NCI-H2171 (cell line): ENCODE measurements at places on chromosomes 16 and 17.

DNA sequence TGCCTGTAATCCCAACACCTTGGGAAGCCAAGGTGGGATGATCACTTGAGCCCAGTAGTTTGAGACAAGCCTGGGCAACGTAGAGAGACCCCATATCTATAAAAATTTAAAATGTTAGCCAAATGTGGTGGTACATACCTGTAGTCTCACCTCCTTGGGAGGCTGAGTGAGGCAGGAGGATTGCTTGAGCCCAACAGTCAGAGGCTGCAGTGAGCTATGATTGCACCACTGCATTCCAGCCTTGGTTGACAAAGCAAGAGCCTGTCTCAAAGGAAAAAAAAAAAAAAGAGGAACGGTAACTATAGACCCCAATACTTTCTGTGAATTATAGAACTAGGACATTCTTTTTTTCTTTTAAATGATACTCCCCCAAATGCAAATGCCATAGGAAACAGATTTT is 1.8 kb upstream of the TMC5 start:
- DNase-seq: no peak

DNA sequence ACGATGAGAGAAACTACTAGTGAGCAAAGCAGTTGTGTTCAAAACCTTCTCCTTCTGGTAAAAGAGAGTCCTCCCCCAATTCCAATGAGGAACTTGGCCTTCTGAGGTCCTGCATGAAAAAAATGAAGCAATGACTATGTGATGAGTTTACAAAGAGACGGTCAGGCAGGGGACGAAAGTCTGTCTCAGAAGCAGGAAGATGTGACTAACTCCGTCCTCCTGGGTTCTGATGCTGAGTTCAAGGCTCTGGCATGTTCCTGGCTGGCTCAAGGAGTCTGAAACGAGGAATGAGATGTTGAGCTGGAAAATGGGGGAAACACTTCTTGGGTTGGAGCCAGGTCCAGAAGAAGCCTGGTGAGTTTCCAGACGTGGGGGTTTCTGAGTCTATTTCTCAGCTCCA is 129.6 kb downstream of the CPPED1 start:
- DNase-seq: no peak

DNA sequence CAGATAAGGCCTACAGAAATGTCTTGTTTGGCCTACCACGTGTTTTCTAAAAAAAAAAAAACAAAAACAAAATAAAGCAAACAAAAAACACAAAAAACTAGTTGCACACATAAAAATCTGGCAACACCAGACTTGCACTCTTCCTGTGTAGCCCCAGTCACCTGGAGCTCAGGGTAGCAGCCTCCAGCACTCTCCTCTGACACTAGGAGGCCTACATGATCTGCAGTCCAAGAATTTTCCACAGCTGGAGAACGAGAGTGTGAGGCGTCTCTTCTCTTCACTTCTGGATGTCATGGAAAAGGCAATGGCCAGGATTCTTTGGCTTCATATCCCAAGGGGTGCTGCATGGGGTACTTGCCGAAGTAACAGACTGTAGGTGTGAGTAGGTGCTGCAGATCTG is 310.2 kb upstream of the SALL1 start:
- no peak for DNase-seq

DNA sequence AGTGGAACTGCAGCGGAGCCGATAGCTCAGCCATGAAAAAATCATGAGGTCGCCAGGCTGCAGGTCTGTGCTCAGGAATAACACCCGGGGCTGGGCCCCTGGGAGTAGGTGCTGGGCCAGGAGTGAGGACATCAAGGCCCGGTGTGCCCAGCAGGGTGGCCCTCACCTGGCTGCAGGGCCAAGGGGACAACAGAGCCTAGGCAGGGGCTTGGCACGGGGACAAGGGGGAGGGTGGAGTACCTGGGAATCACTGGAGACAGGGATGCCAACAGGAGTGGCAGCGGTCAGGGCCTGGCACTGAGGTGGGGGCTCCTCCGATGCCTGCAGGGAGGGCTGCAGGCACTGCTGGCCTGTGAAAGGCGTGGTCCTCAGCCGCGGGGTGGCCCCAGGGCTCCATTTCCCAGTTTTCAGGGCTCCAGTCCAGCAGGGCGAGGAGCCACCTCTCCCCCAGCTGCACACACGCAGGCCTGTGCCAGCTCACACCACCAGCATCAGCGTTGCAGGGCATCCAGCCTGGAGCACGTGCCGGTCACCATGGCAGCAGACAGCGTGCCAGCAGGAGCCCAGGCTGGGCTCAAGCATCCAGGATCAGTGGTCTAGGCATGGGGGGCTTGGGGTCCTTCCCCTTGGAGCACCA is 4.7 kb upstream of the FSCN2 start:
- no peak for DNase-seq

GRCh38 chr16:75074920-75075687 is 41.5 kb downstream of the LDHD start:
- DNase-seq: no peak

DNA sequence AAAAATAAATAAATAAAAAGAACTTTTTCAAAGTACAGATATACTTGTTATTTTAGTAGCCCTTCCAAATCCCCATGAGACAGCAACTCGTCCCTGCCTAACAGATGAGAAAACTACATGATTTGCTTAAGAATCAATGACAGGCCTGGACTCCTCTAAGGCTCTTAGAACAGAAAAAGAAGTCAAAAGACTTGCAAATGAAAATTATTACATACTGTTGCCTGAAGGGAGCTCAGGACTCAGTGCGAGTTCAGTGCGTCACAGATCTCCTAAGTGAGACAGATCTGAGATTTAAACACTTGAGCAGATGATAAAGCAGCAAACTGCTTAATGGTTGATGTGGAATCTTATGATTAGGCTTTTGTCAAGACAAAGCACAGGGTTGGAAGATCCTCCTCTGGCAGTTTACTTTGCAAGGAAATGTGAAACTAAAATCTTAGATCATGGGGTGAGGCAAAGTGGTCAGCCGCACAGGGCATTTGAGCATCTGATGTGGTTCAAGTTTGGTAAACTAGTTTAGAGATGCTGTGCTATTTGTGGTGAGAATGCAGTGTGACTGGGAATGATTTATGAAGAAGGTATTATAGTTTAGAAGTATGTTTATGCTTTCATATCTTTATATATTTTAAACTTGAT is 138.1 kb downstream of the TRIM37 start:
- no peak for DNase-seq

- no peak for DNase-seq
These were observed 50.0 kb downstream of the NUP93 start for GRCh38 chr16:56779906-56780305.

DNA sequence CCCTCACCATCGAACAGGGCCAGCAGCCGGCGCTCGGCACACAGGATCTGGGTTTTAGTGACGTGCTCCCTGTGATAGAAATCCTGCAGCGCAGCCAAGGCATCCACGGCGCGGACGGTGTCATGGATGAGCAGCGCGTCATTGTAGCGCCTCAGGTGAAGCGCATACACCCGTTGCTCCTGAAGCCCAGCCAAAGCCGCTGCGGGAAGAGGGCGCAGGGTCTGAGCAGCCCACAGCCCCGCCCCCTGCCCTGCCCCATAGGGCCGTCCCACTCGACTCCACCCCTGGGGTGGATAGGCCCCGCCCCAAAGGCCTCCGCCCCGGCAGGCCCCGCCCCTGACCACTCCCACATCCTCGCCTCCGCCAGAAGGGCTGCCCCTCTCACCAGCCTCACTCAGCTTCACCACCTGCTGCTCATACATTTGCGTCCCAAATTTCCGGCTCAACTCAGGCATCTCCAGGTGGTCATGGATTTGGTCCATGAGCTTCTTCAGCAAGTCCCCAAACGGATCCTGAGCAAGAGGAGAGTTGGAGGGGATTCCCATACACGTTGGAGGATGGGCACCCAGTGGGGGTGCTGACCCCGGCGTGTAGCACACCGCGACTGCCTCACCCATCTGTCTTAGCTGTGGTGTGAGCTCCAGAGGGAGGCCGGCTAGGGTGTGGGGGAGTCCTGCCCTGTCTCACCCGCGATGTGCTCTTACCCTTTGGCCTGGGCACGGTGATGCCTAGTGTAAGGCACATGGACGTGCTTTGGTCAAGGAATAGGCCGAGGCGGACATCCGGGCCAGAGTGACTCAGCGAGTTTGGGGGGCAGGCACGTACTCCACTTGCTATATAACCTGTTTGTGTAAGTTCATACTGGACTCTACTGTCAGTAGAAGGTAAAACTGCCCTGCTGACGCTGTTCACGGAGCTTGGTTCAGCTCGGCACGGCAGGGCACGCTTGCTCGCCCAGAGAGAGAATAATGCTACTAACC is 4.6 kb downstream of the DHX58 start:
- DNase-seq: peak; percentile 96
